ENCODE measurements at places on chromosomes 7 and 10.

DNA sequence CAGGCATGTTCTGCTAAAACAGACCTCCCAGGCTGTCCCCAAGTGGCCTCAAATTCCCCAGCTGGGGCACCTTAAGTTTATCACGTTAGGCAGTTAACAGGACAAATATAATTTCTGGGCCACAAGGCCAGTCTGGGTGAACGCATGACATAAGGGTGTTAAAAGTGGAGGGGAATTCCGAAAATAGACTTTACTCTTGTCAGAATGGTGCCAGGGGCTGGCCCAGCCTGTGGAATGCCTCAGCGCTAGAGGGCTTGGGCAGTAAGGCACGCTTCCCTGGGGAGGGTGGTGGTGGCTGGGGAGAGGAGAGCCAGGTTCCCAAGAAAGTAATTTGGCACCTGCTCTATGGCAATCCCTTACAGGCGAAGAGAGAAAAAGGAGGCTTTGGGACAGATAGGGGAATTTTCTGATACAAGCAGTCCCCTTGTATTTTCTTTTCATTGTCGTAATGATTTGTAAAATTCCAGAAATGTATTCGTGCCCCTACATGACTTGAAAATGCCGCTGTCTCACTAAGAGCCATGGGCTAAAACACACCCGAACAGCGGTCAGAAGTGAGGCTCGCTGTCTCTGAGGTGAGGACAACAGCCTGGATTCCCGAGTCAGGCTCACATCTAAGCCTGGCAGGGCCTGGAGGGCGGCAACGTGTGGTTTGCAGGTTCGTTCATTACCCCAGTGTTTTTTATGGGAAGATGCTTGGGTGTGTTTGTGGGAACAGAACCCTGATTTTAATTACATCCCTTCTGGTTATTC is 463.2 kb upstream of the GALNT17 start:
- no peak overlapping the region for H3K27ac ChIP-seq
- no peak overlapping the region for H3K4me3 ChIP-seq
- no peaks in the 10 kb centered on the region for H3K27me3 ChIP-seq
- DNase-seq = no peak
- H3K36me3 ChIP-seq = no peaks in the 10 kb centered on the region

DNA sequence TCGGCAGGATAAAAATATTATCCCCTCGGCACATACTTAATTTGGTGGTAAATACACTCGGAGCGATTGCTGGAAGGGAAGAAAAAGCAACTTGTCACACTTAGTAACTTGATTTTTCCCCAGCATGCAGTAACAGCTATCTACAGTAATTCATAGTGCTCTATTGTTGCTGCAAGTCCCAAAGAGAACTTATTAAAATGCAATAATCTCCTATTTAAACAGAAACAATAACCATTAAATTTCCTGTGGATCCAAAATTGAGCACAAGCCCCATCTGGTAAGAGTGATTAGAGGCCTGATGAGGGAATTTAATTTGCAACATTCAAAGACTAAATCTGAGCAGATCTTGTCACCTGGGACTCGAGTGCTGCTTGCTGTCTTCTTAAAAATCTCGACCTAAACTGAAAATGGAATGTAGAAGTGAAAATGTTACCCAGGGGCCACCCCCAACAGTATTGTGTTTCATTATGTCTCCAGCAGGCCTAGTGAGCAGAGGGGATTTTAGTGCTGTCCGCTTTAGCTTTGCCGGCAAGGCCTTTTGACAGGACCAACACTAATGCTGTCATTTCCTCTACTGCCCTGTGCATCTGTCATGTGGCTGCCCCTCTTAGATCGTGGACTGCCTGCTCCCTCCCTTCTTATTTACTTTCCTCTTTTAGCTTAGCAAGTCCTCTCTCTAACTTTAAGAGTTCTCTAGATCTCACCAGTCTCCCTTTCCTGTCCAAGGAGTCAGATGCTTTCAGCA is 639.7 kb downstream of the AUTS2 start:
- DNase-seq = no peak
- no peak overlapping the region for H3K27ac ChIP-seq
- no peaks in the 10 kb centered on the region for H3K4me1 ChIP-seq
- H3K4me3 ChIP-seq = no peak overlapping the region
- H3K27me3 ChIP-seq = no peaks in the 10 kb centered on the region
- no peaks in the 10 kb centered on the region for H3K36me3 ChIP-seq

DNA sequence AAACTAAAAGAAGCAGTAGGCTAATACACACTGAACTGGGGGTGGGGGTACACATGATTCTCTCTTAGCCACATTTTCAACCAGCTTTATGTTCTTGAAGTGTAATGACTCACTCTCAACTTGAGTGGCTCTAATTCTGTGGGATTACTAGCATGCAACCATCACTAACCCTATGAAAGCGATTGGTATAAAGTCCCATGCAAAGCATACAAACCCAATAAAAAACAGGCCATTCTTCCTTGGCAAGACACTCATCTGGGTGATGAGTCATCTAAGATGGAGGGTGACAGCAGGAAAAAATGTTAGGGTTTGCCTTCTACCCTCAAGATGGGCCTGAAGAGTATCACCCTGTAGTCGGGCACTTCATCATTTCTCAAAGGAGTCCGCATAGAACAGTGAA is 14.9 kb upstream of the PON3 start:
- H3K27ac ChIP-seq = no peak overlapping the region
- H3K36me3 ChIP-seq = no peaks in the 10 kb centered on the region
- no peaks in the 10 kb centered on the region for H3K4me1 ChIP-seq
- DNase-seq = no peak
- H3K27me3 ChIP-seq = no peaks in the 10 kb centered on the region

- H3K4me3 ChIP-seq = no peak overlapping the region
- no peaks in the 10 kb centered on the region for H3K36me3 ChIP-seq
- no peak for DNase-seq
These were observed 195.5 kb downstream of the MBL2 start for GRCh38 chr10:52577047-52577446.

GRCh38 chr7:2774935-2775334 is 69.2 kb downstream of the GNA12 start:
- no peaks in the 10 kb centered on the region for H3K27me3 ChIP-seq
- H3K36me3 ChIP-seq = no peaks in the 10 kb centered on the region
- no peak overlapping the region for H3K4me3 ChIP-seq
- DNase-seq = no peak

GRCh38 chr10:132813001-132813401 is 27.1 kb upstream of the NKX6-2 start:
- H3K27ac ChIP-seq = no peak overlapping the region
- H3K4me1 ChIP-seq = no peaks in the 10 kb centered on the region
- no peaks in the 10 kb centered on the region for H3K27me3 ChIP-seq
- no peaks in the 10 kb centered on the region for H3K36me3 ChIP-seq
- DNase-seq = no peak
- no peak overlapping the region for H3K4me3 ChIP-seq

DNA sequence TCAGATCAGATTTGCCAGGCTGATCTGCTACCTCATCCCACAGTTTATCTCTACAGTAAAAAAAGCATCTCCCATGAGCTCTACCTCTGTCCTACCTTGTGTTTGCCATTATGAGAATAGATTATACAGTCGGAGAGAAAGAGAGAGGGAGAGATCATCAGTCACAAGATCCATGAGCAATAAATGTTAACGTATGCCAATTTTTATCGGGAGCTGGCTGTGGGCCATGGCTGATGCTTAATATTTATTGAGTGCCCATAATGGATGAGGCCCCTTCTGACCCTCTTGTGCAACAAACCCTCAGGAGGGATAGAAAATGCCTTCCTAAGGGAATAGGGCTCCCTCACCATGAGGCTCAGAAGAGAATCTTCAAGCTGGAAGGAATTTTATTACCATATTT is 52.8 kb downstream of the C10orf90 start:
- H3K4me3 ChIP-seq = no peak overlapping the region
- H3K27me3 ChIP-seq = no peaks in the 10 kb centered on the region
- DNase-seq = no peak
- H3K27ac ChIP-seq = no peak overlapping the region
- H3K36me3 ChIP-seq = no peaks in the 10 kb centered on the region
- H3K4me1 ChIP-seq = no peaks in the 10 kb centered on the region

GRCh38 chr7:78370936-78371335 is 572.4 kb downstream of the PHTF2 start:
- H3K4me3 ChIP-seq = no peak overlapping the region
- no peak overlapping the region for H3K27ac ChIP-seq
- H3K36me3 ChIP-seq = no peaks in the 10 kb centered on the region
- H3K27me3 ChIP-seq = no peaks in the 10 kb centered on the region
- DNase-seq = no peak

GRCh38 chr10:30154561-30154960 is 95.2 kb upstream of the JCAD start:
- no peak for DNase-seq
- no peak overlapping the region for H3K27ac ChIP-seq
- no peak overlapping the region for H3K4me3 ChIP-seq
- no peaks in the 10 kb centered on the region for H3K27me3 ChIP-seq
- H3K36me3 ChIP-seq = no peaks in the 10 kb centered on the region

- DNase-seq = no peak
- no peak overlapping the region for H3K4me3 ChIP-seq
- H3K27ac ChIP-seq = no peak overlapping the region
- H3K4me1 ChIP-seq = peaks cover 3% of the 10 kb centered on the region
- H3K27me3 ChIP-seq = no peaks in the 10 kb centered on the region
- H3K36me3 ChIP-seq = peaks cover 11% of the 10 kb centered on the region
These were observed 17.1 kb downstream of the ENTPD7 start for GRCh38 chr10:99676426-99676825.

- no peaks in the 10 kb centered on the region for H3K4me1 ChIP-seq
- H3K27ac ChIP-seq = no peak overlapping the region
- no peak overlapping the region for H3K4me3 ChIP-seq
- DNase-seq = no peak
- H3K36me3 ChIP-seq = no peaks in the 10 kb centered on the region
These were observed 15.9 kb upstream of the C10orf120 start for GRCh38 chr10:122715576-122715975.

DNA sequence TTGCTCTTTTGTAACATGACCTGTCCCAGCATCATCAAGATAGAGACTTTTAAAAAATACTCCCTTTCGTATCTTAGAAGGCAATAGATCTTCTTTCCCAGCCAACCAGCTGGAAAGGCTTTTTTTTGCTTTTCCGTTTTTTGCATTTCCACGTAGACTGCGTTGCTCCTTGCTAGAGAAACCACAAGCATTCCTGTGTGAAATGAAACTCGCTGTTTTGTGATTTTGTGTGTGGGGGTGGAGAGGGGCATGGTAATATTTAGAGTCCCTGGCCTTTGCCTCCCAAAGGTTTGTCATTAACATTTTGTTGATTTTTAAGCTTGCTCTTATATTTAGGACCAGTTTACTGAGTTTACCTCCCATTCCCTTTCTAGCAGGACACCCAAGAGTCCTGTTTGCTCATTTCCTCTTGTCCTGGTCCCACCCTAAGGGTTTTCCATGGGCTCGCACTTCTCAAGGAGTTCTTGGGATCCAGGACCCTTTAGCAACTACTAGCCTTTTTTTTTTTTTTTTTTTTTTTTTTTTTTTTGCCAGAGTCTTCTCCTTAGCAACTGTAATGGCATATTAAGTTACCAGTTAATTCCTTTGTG is 243.6 kb downstream of the BICC1 start:
- H3K36me3 ChIP-seq = no peaks in the 10 kb centered on the region
- no peak for DNase-seq
- H3K4me3 ChIP-seq = no peak overlapping the region
- no peaks in the 10 kb centered on the region for H3K27me3 ChIP-seq

DNA sequence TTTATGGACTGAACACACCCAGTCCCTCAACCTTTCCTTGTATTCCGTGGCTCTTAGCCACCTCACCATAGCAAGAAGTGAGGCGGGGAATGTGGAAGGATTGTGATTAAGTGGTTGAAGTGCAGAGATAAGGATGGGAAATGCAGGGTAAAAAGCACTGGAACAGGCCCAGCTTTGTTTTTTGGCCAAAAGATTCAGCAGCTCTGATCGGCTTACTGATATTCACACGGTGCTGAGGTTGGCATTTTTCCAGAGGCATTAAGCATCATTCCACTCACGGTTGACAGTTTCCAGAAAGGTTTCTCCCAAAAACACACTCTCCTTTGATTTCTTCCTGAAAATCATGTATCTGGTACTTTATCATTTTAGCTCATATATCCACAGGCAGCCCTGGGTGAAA is 544.2 kb downstream of the CNTNAP2 start:
- H3K27ac ChIP-seq = no peak overlapping the region
- no peak for DNase-seq
- no peak overlapping the region for H3K4me3 ChIP-seq
- no peaks in the 10 kb centered on the region for H3K27me3 ChIP-seq
- no peaks in the 10 kb centered on the region for H3K4me1 ChIP-seq

Measured in thyroid gland (tissue), 4 donors.